ENCODE measurements at places on chromosomes 12 and 14.

- DNase-seq, result peak; percentile 35
Measured at GRCh38 chr14:105028251-105028927, 7.5 kb upstream of the CDCA4 start.

DNA sequence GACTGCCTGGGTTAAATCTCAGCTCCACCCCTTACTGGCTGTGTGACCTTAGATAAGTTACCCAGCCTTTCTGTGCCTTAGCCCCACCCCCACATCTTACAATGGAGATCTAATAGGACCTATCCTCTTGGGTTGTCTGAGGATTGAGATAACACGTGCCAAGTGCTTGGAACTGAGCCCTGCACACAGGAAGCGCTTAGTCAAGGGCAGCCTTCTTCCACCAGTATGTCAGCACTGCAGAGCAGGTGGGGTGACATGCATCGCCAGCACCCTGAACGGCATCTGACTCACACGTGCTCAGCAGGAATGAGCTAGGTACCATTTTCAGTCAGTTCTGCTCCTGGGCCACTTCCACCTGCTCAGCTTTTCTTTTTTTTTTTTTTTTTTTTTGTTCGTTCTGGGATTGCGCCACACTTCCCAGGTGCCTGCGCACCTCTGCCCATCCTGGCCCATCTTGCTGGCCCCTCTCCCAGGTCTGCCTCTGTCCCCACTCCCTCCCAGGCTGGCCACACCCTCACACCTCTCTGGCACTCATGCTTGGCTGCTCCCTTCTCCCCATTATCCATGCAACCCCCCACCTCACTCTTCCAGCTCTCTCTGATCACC lies 19.6 kb downstream of the LGMN start:
- DNase-seq, result no peak

DNA sequence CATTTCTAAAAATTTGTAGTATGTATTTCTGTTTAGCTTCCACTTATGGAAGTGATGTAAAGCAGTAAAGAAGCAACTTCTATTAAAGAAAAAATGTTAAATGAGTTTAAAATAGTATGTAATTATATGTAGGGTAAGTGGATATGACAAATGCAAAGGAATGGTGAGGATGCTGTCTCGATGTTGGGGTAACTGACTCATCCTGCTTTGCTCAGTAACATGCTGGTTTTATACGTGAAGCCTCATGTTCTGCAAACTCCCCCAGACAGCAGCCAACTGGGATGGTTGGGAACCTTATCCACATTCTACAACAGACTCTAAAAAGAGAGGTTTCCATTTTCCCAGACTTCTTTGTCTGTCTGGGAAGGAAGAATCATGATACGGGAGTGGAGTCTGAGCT lies 1006.4 kb upstream of the TMEM132C start:
- no peak for DNase-seq

DNA sequence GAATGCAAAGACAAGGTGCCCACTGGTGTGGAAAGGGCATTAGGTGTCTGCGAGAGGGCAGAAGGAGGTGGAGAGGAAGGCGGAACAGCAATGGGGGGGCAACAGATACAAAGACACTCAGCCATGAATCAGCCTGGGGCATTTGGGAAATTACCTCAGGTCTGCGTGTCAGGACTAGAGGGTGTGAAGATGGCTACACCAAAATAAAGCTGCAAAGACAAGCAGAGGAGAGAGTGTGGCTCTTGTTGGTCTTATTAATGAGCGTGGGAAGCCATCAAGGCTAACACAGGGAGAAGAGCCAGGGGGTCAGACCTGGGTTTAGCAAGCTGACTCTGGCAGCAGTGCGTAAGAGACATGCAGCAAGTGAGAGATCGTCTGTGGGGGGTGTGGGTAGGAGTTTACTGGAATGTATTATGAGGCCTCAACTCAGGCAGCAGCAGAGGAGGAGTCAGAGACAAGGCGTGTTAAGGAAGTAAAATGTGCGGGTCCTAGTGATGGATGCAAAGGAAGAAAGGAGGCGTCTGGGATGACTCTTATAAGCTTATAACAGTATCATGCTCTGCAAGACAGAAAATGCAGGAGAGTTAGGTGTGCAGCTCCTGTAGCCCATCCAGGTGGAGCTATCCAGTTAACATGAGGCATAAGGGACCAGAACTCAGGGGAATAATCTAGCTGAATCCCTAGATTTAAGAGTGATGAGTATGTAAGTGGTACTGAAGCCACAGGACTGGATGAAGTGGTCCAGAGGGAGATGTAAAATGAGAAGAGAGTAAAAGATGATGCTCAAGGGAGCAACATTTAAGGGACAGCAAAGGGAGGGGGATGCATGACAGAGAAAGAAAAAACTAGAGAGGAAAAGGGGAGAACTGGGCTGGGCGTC lies 50.4 kb downstream of the KCNK10 start:
- no peak for DNase-seq

DNA sequence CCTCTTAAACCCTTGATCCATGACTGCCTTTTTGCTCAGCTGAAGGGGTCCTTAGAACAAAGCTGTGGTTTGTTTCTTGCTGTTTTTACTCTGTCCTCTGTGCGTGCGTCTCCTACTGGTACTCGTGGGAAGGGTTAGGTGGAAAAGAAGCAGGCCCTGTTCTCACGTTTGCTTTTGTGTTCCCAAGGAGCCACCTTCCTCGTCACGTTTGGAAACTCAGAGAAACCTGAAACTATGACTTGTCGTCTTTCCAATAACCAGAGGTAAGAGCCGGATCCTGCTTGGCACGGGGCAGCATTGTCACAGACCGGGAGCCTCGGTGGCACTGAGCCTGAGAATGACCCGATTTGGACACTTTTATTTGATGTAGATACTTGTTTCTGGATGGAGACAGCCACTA lies 13.1 kb downstream of the ZFYVE21 start:
- no peak for DNase-seq

GRCh38 chr14:49909016-49909415 lies 16.1 kb downstream of the ARF6 start:
- no peak for DNase-seq

DNA sequence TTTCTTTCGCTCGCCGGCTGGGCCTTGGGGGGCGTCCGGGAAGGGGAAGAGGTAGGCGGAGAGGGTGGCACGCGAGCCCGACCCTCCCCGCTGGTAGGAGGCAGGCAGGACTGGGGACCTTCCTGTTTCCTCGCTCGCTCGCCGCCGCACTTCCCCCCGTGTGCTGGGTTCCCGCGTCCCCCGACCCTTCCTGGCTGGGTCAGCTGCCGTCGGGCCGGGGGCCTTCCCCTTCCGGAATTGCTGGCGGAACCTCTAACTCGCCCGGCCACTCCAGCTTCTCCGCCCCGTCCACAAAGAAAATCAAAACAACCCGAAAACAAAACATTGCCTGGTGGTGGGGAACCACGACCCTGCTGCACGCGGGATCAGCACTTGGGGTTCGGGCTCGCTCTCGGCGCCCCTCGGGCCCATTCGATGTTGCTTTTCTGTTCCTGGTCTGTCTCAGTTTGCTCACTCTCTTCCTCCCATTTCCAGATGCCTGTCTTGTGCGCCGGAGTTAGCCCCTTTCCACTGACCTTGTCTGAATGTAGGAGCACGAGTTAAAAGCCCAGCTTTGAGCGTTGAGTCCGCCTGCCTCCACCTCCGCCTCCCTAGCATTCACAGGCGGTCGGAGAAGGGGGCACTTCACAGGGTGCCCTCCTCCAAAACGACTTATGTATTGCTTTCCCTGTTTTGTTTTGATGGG lies 581 bp downstream of the PAPOLA start:
- DNase-seq, result peak; percentile 64

DNA sequence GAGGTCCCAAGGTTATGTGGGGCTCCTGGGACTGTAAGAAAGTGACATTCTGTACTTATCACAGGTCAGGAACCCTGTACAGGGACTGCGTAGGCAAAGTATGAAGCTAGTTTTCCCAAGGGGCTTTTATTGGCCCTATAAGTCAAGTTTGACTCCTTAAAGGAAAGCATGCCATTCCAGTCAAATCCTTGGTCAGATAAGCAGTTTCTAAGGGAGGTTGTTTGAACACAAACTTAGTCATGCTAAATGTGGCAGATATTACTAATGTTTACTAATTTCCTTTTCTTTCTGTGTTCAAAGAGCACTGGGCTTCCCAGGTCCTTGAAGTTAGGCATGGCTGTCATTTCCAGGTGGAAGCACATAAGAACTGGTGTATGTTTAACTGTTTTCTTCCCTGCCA lies 472.4 kb downstream of the ATP23 start:
- DNase-seq, result no peak

GRCh38 chr12:46304070-46304469 lies 35.2 kb upstream of the SLC38A1 start:
- no peak for DNase-seq

- no peak for DNase-seq
Measured at GRCh38 chr14:30648471-30648870, 26.4 kb downstream of the SCFD1 start.

DNA sequence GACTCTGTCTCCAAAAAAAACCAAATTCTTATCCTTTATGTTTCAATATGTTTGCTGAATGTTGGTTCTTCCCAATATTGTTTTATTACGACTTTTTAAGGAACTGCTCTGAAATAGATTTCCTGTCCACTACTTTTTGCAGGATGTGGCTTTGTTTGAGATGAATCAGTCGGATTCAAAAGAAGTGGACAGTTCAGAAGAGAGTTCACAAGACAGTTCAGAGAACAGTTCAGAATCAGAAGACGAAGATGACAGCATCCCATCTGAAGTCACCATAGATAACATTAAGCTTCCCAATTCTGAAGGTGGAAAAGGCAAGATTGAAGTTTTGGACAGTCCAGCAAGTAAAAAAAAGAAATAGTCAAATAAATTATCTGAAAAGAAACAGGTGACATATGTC lies 8.2 kb downstream of the NOPCHAP1 start:
- DNase-seq, result no peak

DNA sequence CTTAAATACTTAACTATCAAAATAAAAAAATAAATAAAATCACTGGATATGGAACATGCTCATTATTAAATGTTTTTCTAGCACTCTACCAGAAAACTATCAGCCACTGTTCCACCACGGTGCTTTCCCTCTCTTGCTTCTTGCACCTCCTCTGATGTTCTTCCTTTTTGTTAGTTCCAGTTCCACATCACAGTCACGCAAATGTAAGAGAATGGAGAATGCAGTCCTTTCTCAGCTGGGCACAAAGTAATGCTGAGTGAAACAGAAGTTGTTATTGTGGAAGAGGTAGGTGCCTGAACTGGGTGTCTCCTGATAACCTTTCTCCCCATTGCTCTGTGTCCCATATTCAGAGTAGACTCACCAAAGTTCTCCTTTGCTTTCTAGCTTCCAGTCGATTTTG lies 1116.9 kb upstream of the TMEM132C start:
- no peak for DNase-seq

- DNase-seq, result no peak
Measured at GRCh38 chr14:95062946-95063345, 94.4 kb downstream of the DICER1 start.

- no peak for DNase-seq
Measured at GRCh38 chr12:29043069-29043468, 106.0 kb upstream of the FAR2 start.

DNA sequence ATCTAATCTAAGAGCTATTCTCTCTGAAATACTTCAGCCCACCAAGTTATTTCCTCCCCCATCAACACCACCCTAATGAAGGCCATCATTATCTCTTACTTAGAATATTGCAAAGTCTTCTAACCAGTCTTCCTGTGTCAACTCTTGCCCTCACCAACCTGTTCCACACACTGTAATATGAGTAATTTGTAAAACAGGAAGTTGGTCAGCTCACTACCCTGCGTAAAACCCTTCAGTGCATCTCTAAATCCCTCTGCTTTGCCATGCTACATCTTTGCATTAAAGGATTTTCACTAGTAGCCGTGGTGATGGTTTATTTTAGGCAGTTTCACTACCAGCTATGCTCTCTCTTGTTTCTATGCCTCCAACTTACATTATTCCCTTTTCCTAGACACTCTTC lies 70.0 kb downstream of the KIF21A start:
- DNase-seq, result no peak

- DNase-seq, result no peak
Measured at GRCh38 chr14:79587875-79588274, 623.4 kb downstream of the DIO2 start.

GRCh38 chr14:61335049-61335448 lies 13.7 kb downstream of the PRKCH start:
- DNase-seq, result no peak

- DNase-seq, result no peak
Measured at GRCh38 chr14:30790827-30791226, 83.5 kb upstream of the COCH start.

GRCh38 chr12:12741660-12742059 lies 24.5 kb downstream of the CDKN1B start:
- no peak for DNase-seq

GRCh38 chr12:108043286-108043685 lies 85.8 kb upstream of the WSCD2 start:
- no peak for DNase-seq

DNA sequence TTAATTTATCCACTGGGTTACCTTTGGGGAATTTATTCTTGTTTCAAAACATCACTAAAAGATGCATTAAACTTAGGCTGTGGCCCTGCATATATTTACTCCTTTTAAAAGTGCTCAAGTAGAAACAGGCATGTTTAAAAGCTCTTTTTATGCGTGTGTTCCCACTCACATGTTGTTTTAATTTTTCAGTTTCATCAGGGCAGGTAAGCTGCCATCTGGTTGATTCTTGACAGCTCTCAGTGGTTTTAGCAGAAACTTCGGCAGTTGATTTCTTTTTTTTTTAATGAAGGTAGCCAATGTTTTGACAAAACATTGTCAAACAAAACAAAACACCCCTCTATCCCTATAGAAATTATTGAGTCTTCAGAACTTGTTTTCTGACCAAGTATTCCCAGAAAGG lies 89.6 kb upstream of the LGR5 start:
- no peak for DNase-seq

GRCh38 chr14:86654558-86655184 lies 1124.7 kb downstream of the FLRT2 start:
- DNase-seq, result peak; percentile 62

DNA sequence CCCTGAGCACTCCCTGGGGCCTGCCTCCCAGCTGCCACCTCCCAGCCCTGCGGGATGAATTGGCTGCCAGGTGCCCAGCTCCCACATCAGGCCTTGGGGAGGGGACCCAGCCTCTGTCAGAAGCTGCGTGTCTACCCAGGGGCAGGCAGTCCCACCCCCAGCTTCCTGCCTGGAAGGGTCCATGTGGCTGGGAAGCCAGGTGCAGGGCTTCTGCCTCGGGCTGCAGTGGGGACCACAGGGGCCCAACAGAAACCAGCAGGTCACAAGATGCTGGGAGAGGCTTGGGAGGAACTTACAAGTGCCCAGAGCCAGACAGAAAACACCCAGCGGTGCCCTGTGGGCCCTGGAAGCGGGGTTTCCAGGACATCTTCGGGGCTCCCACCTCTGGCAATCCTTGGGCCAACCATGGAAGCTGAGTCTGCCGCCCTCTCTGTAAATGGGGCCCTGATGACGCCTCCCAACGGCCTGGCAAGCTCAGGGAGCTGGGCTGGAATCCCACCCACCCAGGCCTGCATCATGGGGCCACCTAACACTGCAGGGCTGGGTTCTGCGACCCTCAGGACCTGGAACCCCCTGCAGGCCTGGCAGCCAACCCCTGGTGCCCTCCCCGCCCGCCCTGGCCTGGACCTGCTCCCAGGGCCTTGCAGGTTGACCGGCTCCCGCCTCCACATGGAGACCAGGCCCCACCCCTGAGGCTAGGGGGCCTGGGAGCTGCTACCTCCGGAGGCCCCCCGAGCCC lies 36.6 kb downstream of the CCNK start:
- DNase-seq, result peak; percentile 11
